Cardiac ventricle fibroblast (primary cell): ENCODE measurements at places on chromosomes 12 and 14. TPM values are rescaled to one million over a fixed set of nuclear protein-coding genes. Genes with fewer than 3 reads are reported as not detected.

The CFAP54 gene
- total RNA-seq, result 0.12 and 1.0 TPM in 2 replicates

The SMIM10L1 gene
- total RNA-seq, result 6.4 and 7.7 TPM in 2 replicates

The SUDS3 gene
- total RNA-seq, result 11.6 and 14.4 TPM in 2 replicates

The DYRK2 gene
- total RNA-seq, result 14.9 and 16.4 TPM in 2 replicates

The KRT74 gene
- not detected in 2 replicates for total RNA-seq

The KRT77 gene
- total RNA-seq, result not detected in 2 replicates

The PDE3A gene
- total RNA-seq, result 5.9 and 7.4 TPM in 2 replicates

The CNTN1 gene
- not detected in 2 replicates for total RNA-seq

The PLXNC1 gene
- total RNA-seq, result 2.9 and 5.5 TPM in 2 replicates

The SALL2 gene
- total RNA-seq, result 8.8 and 9.0 TPM in 2 replicates

The PLEKHH1 gene
- total RNA-seq, result 0.12 and 0.78 TPM in 2 replicates

The CDCA3 gene
- total RNA-seq, result 0.88 and 1.8 TPM in 2 replicates

The PRKD1 gene
- 18.7 and 23.9 TPM in 2 replicates for total RNA-seq

The SIX6 gene
- total RNA-seq, result not detected in 2 replicates

The C12orf50 gene
- total RNA-seq, result not detected in 2 replicates

The GLIPR1L2 gene
- total RNA-seq, result 1.3 and 3.3 TPM in 2 replicates

The MGP gene
- total RNA-seq, result 4,519 and 5,324 TPM in 2 replicates

The LRRC43 gene
- total RNA-seq, result 1.2 and 1.8 TPM in 2 replicates

The TMPRSS12 gene
- total RNA-seq, result not detected in 2 replicates

The XPOT gene
- 43.4 and 54.4 TPM in 2 replicates for total RNA-seq

The CD69 gene
- not detected in 2 replicates for total RNA-seq

The FOXG1 gene
- 0.05 TPM in 1 of 2 replicates, not detected in the other for total RNA-seq

The BCL2L14 gene
- not detected in 2 replicates for total RNA-seq

The LRRIQ1 gene
- total RNA-seq, result not detected in 2 replicates

The DACT1 gene
- 6.2 and 6.5 TPM in 2 replicates for total RNA-seq

The TEDC1 gene
- total RNA-seq, result 1.7 and 2.0 TPM in 2 replicates

The AQP6 gene
- total RNA-seq, result 0.37 and 0.73 TPM in 2 replicates

The RIMKLB gene
- 5.1 and 5.7 TPM in 2 replicates for total RNA-seq

The KRT82 gene
- total RNA-seq, result not detected in 2 replicates

The MAPK1IP1L gene
- total RNA-seq, result 29.0 and 56.2 TPM in 2 replicates

The SLC24A4 gene
- not detected in 2 replicates for total RNA-seq

The HCAR3 gene
- not detected in 2 replicates for total RNA-seq

The ACVRL1 gene
- total RNA-seq, result 187 and 199 TPM in 2 replicates

The SERPINA6 gene
- 3.5 TPM in 1 of 2 replicates, not detected in the other for total RNA-seq

The SPTB gene
- total RNA-seq, result not detected in 2 replicates

The PLEKHG7 gene
- total RNA-seq, result 0.06 TPM in 1 of 2 replicates, not detected in the other

The LRP1-AS gene
- total RNA-seq, result not detected in 2 replicates

The PIWIL1 gene
- total RNA-seq, result not detected in 2 replicates

The CHGA gene
- total RNA-seq, result 0.87 TPM in 1 of 2 replicates, not detected in the other

The SMIM41 gene
- not detected in 2 replicates for total RNA-seq

The CLEC7A gene
- not detected in 2 replicates for total RNA-seq

The VTI1B gene
- 41.9 and 49.1 TPM in 2 replicates for total RNA-seq

The GPR162 gene
- total RNA-seq, result 1.0 and 2.2 TPM in 2 replicates

The HOXC6 gene
- total RNA-seq, result not detected in 2 replicates

The SLC25A47 gene
- not detected in 2 replicates for total RNA-seq

The ARHGEF25 gene
- total RNA-seq, result 4.8 and 9.6 TPM in 2 replicates

The FAM181A gene
- not detected in 2 replicates for total RNA-seq

The FZD10 gene
- total RNA-seq, result 0.19 TPM in 1 of 2 replicates, not detected in the other

The PRB2 gene
- not detected in 2 replicates for total RNA-seq

The CLEC4D gene
- total RNA-seq, result not detected in 2 replicates

The PGF gene
- 24.0 and 30.8 TPM in 2 replicates for total RNA-seq

The WBP11 gene
- total RNA-seq, result 28.0 and 40.7 TPM in 2 replicates

The CD4 gene
- 0.49 and 0.75 TPM in 2 replicates for total RNA-seq
